Activated naive CD4-positive, alpha-beta T cell treated with anti-CD3 and anti-CD28 coated beads, Interleukin-2, amount 50 U/mL, for 72 hours (primary cell): ENCODE measurements at places on chromosomes 1 and 21. TPM values are rescaled to one million over a fixed set of nuclear protein-coding genes. Genes with fewer than 3 reads are reported as not detected.

Gene USP21
- total RNA-seq, result 60.3 TPM

Gene KRTAP10-3
- total RNA-seq, result not detected

Gene FAM167B
- total RNA-seq, result 1.1 TPM

Gene CADM3
- not detected for total RNA-seq

Gene RYR2
- not detected for total RNA-seq

Gene DISP3
- total RNA-seq, result 0.82 TPM

GRCh38 chr1:180250883-180251509 is 20.9 kb downstream of the LHX4 start:
- no peak for DNase-seq

DNA sequence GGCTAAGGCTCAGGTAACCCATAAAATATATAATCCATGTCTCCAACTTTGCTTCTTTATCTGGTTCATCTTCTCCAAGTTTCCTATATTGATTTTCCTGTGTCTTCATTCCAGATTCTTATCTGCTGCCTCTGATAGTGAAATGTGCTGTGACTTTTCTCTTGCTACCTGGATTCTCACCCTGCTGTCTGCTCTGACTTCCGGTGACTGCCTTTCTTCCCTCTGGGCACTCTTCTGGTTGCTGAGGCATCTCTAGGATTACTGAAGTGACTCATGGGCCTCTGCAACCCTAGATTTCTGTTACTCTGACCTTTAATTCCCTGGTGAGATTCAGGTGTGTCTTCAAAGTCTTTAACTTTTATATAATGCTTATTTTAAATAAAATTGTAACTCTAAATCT is 46.9 kb downstream of the GIPC2 start:
- DNase-seq, result no peak

- DNase-seq, result no peak
Observed at GRCh38 chr21:42063191-42063570, 7.9 kb upstream of the UMODL1 start.

GRCh38 chr1:58964428-58964827 is 180.6 kb upstream of the JUN start:
- DNase-seq, result no peak

- DNase-seq, result no peak
Observed at GRCh38 chr1:29129916-29130315, 6.2 kb upstream of the TMEM200B start.

- no peak for DNase-seq
Observed at GRCh38 chr1:245301162-245301580, 146.4 kb downstream of the KIF26B start.

DNA sequence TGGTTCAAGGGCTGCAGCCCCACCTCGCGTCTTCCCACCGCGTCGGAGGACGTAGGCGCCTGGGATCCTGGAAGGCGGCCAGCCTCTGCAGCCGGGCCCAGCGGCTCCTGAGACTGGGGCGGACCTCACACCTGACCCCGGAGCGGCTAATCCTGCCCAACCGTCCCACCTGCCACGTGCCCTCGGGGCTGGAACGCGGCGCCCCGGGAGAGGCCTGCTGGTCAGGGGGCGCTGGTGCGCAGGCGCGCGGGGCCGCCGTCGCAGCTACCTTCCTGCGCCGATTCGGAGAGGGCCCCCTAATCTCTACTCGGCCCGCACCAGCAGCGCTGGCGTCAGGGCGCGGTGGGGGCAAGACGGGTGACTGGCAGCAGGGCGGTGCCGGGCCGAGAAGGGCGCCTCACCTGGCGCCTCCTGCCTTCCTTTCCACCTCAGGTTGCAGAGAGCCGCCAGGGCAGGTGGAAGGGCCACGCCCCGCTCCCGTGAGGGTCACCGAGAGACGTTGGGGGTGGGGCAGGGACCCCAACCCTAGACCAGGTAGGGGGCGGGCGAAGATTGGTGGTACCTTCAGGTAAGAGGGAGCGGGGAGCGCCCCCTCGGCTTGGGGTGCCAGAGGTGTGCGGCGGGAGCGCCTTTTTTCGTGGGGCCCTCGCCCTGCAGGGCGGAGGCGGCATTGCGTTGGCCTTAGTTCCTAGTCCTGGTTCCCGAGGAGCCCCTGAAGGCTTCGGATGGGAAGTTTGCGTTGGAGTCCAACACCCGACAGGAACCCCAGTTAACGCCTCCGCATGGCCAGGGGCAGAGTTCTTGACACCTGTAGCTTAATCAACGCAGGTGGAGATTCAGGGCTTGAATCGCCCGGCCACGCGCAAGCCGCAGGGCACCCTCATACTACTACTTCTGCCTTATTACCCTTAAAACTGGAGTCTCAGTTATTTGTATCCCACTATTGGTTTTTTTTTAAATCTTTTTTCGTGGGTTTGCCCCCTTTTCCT is at the start of gene TDRD5:
Gene TDRD5, plus strand, starts transcription at position 241 of the 989 bp plus-strand sequence. CDS start 784 bp downstream, outside the sequence.
- no peak for DNase-seq

- no peak for DNase-seq
Observed at GRCh38 chr1:185284116-185284515, 32.9 kb downstream of the IVNS1ABP start.

DNA sequence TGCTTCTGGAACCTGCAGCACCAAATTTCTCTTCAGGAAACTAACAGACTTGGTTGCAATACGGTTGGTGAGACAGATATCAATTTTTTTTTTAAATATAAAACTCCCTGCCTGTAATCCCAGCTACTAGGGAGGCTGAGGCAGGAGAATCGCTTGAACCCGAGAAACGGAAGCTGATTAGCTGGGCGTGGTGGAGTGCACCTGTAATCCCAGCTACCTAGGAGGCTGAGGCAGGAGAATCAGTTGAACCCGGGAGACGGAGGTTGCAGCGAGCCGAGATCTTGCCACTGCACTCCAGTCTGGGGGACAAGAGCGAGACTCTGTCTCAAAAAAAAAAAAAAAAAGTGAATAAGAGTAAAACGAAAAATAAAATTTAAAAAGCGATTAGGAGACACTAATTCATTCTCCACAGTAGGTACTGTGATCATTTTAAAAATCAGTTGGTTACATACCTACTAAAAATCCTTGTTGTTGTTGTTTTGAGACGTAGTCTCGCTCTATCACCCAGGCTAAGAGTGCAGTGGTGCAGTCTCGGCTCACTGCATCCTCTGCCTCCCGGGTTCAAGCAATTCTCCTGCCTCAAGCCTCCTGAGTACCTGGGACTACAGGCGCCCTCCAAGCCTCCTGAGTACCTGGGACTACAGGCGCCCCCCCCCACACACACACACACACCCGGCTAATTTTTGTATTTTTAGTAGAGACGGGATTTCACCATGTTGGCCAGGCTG is 796 bp upstream of the RBM8A start:
- DNase-seq, result no peak

DNA sequence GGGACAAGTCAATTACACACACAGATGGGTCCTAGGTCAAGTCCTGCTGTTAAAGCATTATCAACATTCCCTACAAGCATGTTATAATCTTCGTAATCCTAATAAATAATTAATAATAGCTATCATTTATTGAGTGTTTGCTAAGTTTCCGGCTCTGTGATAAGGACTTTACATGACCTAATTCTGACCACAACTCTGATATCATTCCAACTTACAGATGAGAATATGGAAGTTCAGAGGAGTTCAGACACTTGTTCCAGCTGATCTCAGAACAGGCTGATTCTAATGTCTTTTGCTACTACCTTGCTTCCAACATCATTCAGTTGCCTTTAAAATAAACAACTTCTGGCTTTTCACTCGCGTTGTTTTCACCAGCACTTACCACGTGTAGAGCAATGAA is 770.1 kb upstream of the CXADR start:
- DNase-seq, result no peak

GRCh38 chr1:155026588-155026987 is 7.0 kb downstream of the DCST2 start:
- no peak for DNase-seq
